ENCODE measurements at places on chromosomes 5 and 9.

- no peak for DNase-seq
These were observed 113.4 kb downstream of the PAPPA start for GRCh38 chr9:116267021-116267420.

DNA sequence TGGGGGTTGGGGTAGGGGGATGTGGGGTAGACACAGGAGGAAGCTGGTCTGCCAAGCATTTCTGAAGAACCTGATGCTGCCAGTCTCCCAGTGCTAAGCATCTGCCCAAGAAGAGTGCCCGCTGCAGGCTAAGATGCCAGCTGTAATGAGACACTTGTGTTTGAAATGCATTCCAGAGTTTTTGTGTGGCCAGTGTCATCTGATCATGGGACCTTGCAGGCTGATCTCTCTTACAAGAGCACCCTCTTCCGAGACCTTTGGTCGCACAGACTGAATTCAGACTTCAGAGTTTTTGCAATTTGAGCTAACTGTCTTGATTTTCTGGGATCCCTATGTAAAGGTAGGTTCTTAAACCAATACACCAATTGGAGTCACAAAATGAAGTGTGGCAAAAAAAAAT lies 58.1 kb downstream of the DENND1A start:
- peak; percentile 88 for DNase-seq

- DNase-seq, result no peak
These were observed 42.6 kb upstream of the SLC12A2 start for GRCh38 chr5:128040927-128041326.

GRCh38 chr5:53052499-53052898 lies 57.1 kb downstream of the MOCS2 start:
- DNase-seq, result no peak

DNA sequence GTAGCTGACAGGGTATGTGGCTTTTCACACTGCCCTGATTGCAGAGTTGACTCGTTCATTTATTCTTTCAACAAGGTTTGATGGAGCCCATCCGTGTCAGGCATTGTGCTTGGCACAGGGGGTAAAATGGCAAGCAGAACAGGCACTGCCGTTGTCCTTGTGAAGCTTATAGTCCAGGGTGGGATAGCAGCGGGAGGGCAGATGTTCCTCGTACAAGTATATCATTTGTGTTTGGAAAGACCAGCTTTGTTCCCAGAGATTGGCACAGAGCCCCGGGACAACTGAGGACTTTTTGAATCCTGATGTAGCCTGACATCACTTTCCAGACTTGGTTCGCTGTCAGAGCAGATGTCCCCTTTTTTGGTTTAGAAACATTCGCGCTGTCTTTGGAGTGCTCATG lies 50.9 kb downstream of the MVB12B start:
- DNase-seq, result no peak

GRCh38 chr5:50667653-50668595 lies 1.5 kb downstream of the PARP8 start:
- DNase-seq, result peak; percentile 62

DNA sequence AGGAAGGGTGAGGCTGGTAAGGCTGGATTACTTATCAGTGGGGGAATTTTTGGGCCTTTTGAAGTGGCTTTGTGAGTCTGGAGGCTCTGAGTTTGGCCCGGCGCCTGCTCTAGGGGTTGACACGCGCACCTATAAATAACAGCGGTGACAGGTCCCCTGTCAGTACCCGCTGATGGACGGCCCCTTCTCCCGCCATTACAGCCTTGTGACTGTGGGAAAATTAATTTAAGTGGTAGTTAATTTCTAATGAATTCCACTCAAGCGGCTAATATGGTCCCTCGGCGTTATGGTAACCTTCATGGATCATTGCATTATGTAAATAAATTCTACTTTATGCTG lies 16.5 kb downstream of the MRPL36 start:
- DNase-seq, result no peak

- DNase-seq, result no peak
These were observed 23.8 kb downstream of the DAB2 start for GRCh38 chr5:39400713-39401578.

GRCh38 chr5:137666461-137666850 lies 69.4 kb downstream of the KLHL3 start:
- no peak for DNase-seq

- DNase-seq, result no peak
These were observed 92.6 kb downstream of the OSMR start for GRCh38 chr5:38938424-38938823.

- no peak for DNase-seq
These were observed 12.1 kb downstream of the PROP1 start for GRCh38 chr5:177983763-177984583.

- DNase-seq, result no peak
These were observed 17.2 kb downstream of the AGXT2 start for GRCh38 chr5:35030426-35031100.

GRCh38 chr5:37212096-37212495 lies 37.1 kb downstream of the CPLANE1 start:
- DNase-seq, result no peak

DNA sequence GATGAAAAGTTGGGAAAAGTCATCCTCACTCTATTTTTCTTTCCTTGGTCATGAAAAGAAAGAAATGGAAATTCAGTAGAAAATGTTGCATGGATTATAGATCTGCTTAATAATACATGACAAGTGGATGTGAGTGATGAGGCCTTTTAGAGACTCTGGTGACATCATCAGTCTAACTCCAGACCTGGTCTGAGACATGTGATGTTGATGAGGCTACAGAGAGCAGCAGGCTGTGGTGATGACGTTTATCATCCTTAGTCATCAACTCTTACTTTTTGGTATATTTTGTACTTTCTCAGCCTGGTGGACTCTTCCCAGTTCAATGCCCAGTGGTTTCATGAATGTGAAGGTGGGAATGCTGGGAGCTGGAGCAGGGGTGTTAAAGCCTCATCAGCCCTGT lies 116.4 kb downstream of the TTLL11 start:
- DNase-seq, result no peak

- no peak for DNase-seq
These were observed 169.9 kb downstream of the ZSWIM6 start for GRCh38 chr5:61501971-61502370.

GRCh38 chr5:97476852-97477534 lies 293.9 kb upstream of the RIOK2 start:
- DNase-seq, result no peak

DNA sequence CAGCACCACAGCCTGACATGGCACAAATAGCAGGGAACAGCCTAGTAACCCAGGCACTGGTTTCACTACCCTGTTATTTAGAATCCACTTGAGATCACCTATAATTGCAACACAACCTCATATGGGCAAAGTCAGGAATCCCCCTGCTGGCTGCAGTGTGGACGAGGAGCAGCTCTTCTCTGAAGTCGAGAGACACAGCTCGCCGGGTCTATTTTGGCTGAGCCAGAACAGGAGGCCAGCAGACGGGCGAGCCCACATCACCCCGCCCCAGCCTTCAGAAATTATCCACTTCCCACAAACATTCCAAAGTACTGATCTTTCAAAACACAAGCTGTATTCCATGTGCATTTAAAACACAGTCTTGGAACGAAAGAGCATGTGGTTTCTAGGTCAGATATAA lies 179.0 kb downstream of the ROR2 start:
- DNase-seq, result peak; percentile 82

GRCh38 chr5:36743891-36744772 lies 132.4 kb upstream of the NIPBL start:
- peak; percentile 88 for DNase-seq

DNA sequence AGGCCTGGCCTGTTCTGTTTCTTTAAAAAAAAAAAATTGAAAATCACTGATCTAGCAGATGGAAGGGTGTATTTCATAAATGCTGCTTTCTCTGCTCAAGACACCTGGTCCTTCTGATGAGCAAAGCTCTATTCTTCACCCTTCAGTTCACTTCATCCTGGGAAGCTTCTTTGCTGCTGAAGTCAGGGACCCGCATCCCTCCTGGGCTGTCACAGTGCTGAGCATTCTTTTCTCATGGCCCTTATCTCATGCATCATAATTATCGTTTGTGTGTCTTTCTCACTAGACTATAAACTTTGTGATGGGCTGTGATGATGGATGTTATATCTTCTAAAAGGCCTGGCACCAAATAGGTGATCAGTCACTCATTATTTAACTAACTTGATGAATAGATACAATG lies 461.0 kb downstream of the GADD45G start:
- DNase-seq, result no peak

DNA sequence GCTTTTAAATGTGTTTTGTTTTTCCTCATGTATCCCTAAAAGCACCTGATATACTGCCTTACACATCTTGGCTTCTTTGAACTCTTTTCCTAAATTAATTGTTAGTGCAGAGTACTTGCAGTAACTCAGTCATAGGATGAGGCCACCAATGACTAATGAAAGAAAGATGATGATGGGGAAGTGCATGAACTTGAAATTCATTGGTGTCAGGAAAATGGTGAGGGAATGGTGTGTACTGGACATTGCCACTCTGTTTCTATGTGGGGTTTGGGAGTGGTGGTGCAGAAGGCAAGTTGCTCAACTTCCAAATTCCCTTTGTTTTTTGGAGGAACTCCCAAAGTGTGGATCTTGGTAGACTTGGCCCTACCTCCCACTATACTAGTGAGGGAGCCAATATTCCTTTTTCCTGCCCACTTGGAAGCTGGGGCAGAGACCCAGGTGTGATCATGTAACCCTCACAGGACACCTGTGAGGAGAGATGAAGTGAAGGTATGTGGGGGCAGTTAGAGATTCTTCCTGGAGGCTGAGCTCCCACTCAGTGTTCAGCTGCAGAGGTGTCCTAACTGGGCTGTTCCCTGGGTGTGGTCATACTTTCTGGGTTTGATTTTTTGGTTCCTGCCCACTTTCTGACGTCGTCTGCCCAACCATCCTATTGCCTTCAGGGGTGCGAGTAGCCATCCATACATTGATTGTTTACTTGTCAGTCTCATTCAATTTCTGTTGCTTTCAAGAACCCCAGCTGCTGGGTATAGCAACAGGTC lies 298.5 kb downstream of the MAST4 start:
- no peak for DNase-seq

DNA sequence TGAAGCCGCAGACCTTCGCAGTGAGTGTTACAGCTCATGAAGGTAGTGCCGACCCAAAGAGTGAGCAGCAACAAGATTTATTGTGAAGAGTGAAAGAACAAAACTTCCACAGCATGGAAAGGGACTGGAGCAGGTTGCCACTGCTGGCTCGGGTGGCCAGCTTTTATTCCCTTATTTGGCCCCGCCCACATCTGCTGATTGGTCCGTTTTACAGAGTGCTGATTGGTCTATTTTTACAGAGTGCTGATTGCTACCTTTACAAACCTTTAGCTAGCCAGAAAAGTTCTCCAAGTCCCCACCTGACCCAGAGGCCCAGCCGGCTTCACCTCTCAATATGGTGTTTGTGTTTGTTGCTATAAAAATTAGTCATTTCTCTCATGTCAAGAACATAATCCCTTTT lies 49.7 kb downstream of the RECK start:
- DNase-seq, result no peak

- no peak for DNase-seq
These were observed 103.3 kb downstream of the ESM1 start for GRCh38 chr5:54882101-54882500.

GRCh38 chr5:60945813-60946187 lies 795 bp downstream of the NDUFAF2 start:
- DNase-seq, result peak; percentile 56

DNA sequence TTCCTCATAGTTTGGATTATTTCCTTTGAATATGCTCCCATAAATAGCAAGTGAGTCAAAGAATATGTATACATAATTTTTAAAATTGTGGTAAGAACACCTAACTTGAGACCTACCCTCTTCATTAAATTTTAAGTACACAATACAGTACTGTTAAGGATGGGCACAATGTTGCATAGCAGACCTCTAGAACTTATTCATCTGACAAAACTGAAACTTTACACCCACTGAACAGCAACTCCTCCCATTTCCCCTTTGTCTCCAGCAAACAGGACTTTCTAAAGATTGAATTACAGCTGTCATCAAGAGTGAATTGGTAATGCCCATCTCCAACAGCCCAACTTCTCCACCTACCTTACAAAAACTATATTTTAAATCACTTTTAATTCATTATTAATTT lies 388.9 kb downstream of the HTR1A start:
- no peak for DNase-seq

DNA sequence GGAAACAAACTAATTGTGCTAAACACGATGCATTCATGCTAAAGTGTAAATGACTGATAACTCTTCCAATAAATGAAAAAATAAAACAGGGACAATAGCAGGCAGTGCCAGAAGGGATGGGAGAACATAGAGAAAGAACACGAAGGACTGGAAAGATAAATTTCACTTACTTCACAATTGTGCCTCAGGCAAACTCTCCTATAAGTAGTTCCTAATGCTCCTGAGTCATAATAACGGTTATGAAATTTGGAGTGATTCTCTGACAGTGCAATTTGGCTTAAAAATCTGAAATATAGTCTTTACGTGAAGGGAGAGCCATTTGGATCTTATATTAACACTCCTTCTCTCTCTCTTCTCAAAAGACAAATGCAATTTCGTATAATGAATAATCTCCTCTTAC lies 2218.5 kb downstream of the MAT2B start:
- DNase-seq, result no peak

All from myocyte (in vitro differentiated cells).